ENCODE measurements at places on chromosomes 4 and X. TPM values are rescaled to one million over a fixed set of nuclear protein-coding genes. Genes with fewer than 3 reads are reported as not detected.

DNA sequence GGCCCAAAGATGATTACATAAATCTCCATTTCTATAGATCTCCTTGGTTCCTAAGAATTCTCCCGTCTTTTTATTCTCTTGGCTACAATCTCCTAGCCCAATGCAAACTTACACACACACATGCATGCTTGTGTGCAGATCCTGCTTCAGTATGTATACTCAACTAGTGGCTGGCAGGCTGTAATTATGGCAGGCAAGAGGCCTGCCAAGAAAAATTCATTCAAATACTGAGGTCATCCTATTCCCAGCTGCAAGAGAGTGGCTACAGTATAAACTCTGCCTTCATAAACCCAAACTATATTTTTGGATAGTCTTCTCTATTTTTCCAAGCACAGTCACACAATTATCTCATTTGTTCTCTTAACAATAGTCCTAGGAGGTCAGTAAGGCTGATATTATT is 95.2 kb downstream of the SHROOM4 start:
- no peak for DNase-seq

The PPEF2 gene
- not detected for total RNA-seq

DNA sequence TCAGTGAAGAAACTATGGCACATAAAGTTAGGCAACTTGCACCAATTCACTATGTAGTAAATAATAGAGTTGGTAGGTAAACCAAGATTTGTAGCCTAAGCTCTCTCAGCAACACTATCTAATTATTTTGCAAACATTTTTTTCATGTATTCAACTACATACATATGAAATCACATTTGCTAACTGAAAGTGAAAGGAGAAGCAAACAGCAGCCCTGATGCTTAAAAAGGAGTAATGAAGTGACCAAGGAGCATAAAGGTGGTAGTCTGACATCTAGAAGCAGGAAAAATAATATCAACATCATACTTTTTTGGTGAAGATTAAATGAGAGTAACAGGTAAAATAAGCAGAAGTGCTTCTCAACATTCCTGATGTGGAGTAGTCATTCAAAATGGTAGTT is 603.7 kb downstream of the GRXCR1 start:
- no peak for DNase-seq

- no peak for DNase-seq
Measured at GRCh38 chr4:72531768-72532290, 37.2 kb downstream of the ADAMTS3 start.

- DNase-seq: no peak
Measured at GRCh38 chr4:32172761-32173160, 1452.6 kb downstream of the PCDH7 start.

The SMR3B gene
- not detected for total RNA-seq

The C4orf51 gene
- not detected for total RNA-seq
